ENCODE measurements at places on chromosomes 6 and 20. TPM values are rescaled to one million over a fixed set of nuclear protein-coding genes. Genes with fewer than 3 reads are reported as not detected.
A peak's percentile ranks its signal among the peaks of the same experiment; 100 is the strongest.

PPP1R3G gene
- not detected for polyA plus RNA-seq

DNA sequence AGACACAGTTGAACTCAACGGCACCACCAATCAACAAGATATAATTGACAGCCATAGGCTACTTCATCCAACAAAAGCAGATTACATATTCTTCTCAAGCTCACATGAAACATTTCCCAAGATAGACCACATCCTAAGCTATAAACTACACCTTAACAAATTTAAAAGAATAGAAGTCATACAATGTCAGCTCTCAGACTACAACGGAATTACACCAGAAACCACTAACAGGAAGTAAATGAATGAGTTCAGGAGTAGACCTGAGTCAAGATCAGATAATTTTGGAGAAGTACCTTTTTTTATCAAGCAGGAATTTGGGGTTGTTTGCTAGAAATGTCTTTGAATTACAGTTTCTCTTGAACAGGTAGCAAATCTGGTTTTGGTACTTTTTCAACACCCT, 237.8 kb downstream of the TBX18 start:
- H3K36me3 ChIP-seq = no peaks in the 10 kb centered on the region
- no peak overlapping the region for H3K27ac ChIP-seq
- no peak overlapping the region for H3K4me3 ChIP-seq
- no peak for DNase-seq
- H3K4me1 ChIP-seq = no peaks in the 10 kb centered on the region

DNA sequence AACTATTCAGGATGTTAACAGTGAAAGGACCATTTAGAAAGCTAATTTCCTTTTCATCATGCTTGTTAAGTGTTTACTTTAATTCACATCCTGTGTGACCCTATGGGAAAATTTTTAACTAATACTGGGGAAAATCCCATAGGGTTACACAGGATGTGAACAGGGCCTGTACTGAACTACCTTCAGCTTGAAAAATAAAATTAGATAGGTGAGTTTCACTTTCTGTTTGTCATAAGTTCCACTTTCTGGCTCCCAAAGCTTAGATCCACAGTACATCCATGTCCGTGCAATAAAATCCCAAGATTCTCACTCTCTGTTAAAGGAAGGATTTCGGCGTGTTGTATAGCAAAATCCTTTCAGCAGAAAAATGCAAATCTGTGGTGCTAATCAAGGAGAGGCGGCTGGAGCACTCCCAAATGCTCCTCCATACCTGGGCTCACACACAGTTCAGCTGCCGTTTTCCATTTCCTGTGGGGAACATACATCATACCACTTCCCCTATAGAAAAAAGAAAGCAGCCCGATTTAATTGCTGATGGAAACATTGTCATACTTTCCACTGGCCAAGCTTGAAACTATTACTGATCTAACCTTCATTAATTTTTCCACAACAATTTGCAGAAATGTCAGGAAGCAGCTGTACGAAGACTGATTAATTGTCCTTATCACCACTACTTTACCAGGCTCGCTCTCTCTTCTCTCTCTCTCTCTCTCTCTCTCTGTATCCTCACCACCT, 125.2 kb downstream of the HIVEP2 start:
- peak overlapping the region; percentile 82 for H3K27ac ChIP-seq
- DNase-seq = peak; percentile 80
- H3K27me3 ChIP-seq = no peaks in the 10 kb centered on the region
- H3K4me1 ChIP-seq = peaks cover 59% of the 10 kb centered on the region
- H3K4me3 ChIP-seq = peak overlapping the region; percentile 66

- no peaks in the 10 kb centered on the region for H3K4me1 ChIP-seq
- H3K36me3 ChIP-seq = no peaks in the 10 kb centered on the region
- DNase-seq = no peak
- no peak overlapping the region for H3K27ac ChIP-seq
- H3K4me3 ChIP-seq = no peak overlapping the region
These were observed 677.5 kb downstream of the HDGFL1 start for GRCh38 chr6:23246896-23247295.

DNA sequence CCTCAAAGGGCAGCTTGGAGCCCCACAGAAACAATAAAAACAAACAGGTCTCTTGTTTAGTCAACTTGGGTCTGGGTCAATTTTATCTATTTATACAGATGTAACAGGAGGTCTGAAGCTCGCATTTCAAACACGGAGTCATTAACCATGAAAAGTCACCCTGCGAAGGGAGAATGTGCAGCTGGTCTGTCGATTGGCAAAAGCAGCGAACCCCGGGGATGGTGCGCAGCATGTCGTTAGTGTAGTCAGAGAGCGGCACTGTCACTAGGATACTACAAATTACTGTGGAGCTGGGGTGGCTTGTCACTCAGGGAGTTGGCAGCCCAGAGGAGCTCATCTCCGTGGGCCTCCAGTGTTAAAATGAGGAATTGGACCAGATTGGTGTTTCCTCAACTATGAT, 190.4 kb upstream of the ARG1 start:
- DNase-seq = no peak
- H3K4me3 ChIP-seq = no peak overlapping the region
- no peak overlapping the region for H3K27ac ChIP-seq
